ENCODE measurements at places on chromosomes 1 and 21.

GRCh38 chr1:111201275-111202090 lies 1.0 kb upstream of the DENND2D start:
- no peak for DNase-seq

- no peak for DNase-seq
Observed at GRCh38 chr1:48071513-48071912, 74.3 kb upstream of the TRABD2B start.

GRCh38 chr1:22861764-22862440 lies 110.8 kb downstream of the LACTBL1 start:
- no peak for DNase-seq

GRCh38 chr21:44449473-44450363 lies 5.6 kb upstream of the LRRC3 start:
- peak; percentile 69 for DNase-seq

GRCh38 chr1:36523850-36524249 lies 41.1 kb upstream of the CSF3R start:
- DNase-seq, result no peak
